Activated naive CD8-positive, alpha-beta T cell treated with anti-CD3 and anti-CD28 coated beads for 36 hours (primary cell): ENCODE measurements at places on chromosomes 7 and 10. TPM values are rescaled to one million over a fixed set of nuclear protein-coding genes. Genes with fewer than 3 reads are reported as not detected.

Gene ADAM22
- 3.5 TPM for total RNA-seq

GRCh38 chr7:80240265-80241025, 105.8 kb downstream of the GNAI1 start:
- no peak for DNase-seq

- peak; percentile 19 for DNase-seq
Observed at GRCh38 chr7:131108212-131108940, 219.3 kb upstream of the MKLN1 start.

DNA sequence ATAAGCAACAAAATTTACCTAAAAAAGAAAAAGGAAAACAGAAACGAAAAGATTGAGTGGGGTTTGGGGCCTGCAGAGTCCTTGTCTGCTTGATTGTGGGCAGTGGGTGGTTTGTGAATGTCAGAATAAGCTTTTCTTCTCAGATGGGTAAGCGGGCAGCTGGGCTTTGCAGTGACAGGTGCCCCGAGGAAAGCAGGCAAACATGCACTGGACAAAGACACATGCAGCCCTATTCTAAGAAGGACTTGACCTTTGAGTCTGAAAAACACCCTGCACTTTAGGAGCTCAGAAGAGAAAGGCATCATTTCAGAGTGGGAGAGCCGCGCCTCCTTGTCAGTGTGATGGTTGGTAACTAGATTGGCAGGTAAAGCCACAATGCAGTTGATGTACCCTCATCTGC, 562.7 kb downstream of the PTPRN2 start:
- no peak for DNase-seq

Gene RBM17
- total RNA-seq: 337 TPM

Gene LIPJ
- not detected for total RNA-seq

Gene DNAH11
- total RNA-seq: 0.02 TPM

Gene ADARB2
- total RNA-seq: not detected

Gene FBXL15
- 11.7 TPM for total RNA-seq

Gene FAM25C
- not detected for total RNA-seq

DNA sequence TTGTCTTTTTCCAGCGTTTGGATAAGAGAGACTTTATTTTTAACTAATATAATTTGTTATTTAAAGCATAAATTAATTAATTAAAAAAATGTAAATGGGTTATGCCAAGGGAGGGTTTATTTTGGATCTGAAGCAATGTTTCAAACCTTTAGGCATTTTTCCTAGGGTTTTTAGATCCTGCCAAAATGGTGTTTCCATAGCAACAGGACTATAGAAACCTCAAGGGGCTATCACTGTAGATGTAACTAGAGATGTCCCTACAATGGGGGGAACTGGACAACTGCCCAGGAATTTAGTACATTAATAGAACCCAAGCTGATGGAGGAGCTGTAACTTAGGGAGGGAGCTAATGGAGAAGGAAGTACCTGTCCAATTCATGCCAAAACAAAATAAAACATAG, 57.3 kb downstream of the SLC39A12 start:
- no peak for DNase-seq

GRCh38 chr10:97842656-97843280, 6.9 kb upstream of the GOLGA7B start:
- no peak for DNase-seq

Gene WASHC2A
- 27.4 TPM for total RNA-seq

DNA sequence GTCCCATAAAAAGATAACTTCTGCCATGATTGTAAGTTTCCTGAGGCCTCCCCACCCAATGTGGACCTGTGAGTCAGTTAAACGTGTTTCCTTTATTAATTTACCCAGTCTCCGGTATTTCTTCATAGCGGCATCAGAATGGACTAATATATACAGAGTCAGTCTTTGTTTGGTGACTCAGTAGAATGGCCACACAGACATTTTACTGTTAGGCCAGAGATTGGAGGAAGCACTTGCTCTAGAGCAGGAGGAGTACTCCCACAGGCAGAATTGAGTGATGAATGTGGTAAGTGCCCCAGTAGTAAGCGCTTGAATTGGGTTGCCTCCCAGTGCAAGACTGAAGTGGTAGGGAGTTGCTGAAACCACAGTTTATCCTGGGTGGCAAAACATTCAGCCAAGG, 149.5 kb upstream of the SMIM30 start:
- DNase-seq: no peak

Gene COL26A1
- total RNA-seq: not detected

- DNase-seq: peak; percentile 49
Observed at GRCh38 chr10:16828114-16828568, 10.9 kb upstream of the RSU1 start.

GRCh38 chr10:117884093-117884492, 162.6 kb downstream of the RAB11FIP2 start:
- no peak for DNase-seq

Gene ZNF777
- 19.3 TPM for total RNA-seq

- no peak for DNase-seq
Observed at GRCh38 chr7:1111156-1111555, 23.2 kb downstream of the GPER1 start.

GRCh38 chr7:121369462-121369861, 26.6 kb downstream of the FAM3C start:
- DNase-seq: no peak

Gene STAG3
- total RNA-seq: 21.4 TPM
